Inflammatory macrophage (primary cell): ENCODE measurements at places on chromosomes 2 and 18.

DNA sequence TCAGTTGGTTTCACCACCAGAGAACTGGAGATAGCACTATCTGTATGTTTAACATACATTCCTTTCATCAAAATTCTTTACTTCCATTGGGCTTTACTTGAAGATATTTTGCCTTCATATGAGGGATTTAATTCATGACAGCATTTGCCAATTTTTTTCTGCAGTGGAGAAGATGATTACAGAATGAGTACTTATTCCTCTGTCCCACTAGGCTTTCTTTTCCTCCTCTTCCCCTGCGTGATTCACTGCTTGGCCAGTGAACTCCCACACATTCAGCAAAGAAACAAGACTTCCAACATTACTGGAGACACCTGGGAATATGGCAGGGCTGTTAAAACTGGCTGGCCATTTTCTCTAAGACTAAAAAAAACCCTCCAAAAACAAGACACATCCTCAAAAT lies 425.8 kb upstream of the KCNH7 start:
- DNase-seq = no peak

DNA sequence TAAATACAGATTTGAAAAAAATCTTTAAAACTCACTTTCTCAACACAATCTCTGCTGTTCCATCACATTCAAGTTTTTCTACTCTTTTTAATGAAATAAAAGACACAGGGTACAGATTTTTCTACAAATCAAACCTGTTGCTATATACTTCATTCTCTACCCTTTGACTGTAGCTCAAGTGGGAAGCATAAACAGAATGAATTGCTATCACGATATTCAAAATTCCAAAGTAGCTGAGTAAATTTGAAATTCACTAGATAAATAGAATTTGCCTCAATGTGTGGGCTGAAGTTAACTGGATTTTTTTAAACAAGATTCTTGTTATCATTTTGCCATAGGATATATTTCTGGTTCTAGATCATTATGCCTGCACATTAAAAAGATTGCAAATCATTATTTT lies 185.9 kb downstream of the ZNF521 start:
- DNase-seq = no peak

DNA sequence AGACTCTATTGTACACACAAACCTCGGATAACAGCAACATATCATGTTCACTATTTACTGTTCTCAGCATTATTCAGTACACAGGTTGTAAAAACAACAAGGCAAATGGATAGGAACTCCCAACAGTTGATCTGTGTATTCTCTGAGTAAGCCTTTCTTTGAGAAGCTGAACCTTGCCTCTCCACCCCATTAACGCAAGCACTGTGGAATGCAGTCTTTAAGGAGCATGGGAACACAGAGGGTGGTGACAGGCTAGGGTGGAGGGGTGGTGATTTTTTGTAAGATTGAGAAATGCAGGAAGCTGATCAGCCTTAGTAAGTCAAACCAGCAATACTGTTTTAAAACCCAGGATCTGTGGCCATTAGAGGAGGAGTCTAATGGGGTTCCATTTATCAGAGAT lies 19.6 kb upstream of the SERPINB11 start:
- no peak for DNase-seq

DNA sequence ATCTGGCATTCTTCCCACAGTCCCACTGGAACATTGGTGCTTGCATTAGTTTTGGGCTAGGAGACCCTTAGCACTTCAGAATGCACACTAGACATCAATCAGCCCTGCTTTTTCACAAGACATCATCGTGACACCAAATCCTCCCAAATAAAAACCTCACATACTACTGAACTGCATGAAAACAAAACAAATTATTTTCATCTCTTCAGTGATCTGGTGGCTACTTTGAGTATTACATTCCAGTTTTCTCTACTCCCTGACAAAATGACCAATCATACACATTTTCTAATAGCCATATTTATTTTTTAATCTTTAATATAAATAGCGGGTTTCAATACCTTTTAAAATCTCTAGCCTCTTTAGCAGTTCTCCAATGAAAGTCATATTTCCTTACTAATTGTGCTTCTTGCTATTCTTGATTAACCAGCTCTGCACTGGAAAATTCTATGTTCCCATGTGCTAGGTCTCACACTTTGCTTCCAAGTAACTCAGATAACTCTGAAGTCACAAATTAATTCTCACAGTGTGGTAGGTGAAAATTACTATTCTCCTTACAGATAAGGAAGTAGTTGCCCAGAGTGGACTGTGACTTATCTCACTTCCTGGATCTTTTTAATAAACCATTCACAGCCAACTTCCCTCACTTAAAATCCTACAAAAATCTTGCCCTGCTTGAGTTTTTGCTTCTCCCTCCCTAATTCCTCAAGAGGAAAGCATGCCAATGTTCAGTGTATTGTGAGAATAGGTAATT lies 82.5 kb upstream of the EPB41L3 start:
- peak; percentile 20 for DNase-seq

DNA sequence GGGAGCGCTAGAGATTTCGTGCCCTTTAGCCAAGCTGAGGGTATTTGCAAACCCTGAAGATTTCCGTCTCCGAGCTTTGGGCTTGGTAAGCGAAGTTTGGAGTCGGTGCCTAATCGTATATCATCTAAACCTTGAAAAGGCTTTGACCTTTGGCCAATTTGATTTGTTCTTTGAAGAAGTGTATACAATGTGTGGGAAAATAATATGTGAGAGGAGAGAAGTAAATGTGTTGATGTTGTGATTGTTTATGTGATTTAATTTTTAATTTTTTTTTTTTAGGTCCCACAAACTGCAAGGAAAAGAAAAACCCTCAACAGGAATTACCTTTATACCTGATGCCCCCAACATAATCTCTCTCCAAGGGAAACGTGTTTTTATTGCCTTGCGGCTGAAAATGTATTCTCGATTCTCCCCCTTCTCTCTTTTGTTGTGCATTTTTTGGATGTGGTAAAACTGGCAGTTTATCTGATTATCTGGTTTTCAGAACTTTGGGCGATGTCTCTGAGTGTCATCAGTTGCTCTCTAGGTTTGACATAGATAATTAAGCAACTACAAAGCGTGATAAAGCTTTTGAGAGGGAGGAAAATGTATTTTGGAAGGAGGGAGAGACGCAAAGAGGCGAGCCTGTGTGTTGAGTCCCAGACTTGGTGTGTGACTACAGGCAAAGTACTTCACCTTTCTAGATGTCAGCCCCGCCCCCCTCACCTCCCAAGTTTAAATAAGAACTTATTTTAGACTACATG lies 912 bp upstream of the FBXO11 start:
- peak; percentile 17 for DNase-seq

DNA sequence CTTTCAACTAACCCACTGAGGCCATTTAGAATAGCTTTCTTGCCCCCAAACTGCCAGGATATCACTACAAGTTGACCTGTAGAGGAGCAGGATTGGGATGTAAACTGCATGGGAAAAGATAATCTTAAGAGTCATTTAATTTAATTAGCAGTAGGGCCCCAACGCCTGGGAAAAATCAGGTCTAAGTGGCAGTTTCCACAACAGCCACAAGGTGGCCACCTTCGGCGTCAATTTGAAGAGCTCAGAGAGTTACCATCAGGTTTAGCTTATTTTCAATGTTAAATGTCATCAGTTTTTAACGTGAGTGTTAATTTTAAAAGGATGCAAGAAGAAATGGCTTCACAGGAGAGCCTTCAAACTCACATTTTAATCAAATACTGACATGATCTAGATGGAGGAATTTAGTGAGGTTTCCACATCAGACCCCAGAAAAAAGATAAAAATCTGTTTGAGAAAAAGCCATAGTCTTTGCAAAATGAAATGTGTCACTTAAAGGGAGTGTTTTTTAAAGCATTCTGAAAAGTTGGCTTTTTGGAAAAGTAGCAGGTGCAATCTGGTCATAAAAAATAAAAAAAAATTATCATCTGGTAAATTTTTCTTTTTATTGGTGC lies 77.3 kb upstream of the UPP2 start:
- peak; percentile 61 for DNase-seq

- no peak for DNase-seq
Measured at GRCh38 chr2:11775384-11775783, 29.0 kb downstream of the LPIN1 start.

- DNase-seq = peak; percentile 51
Measured at GRCh38 chr18:79950515-79951341, 725 bp downstream of the SLC66A2 start.
